ENCODE measurements at places on chromosomes 16 and 17.
A peak's percentile ranks its signal among the peaks of the same experiment; 100 is the strongest.

DNA sequence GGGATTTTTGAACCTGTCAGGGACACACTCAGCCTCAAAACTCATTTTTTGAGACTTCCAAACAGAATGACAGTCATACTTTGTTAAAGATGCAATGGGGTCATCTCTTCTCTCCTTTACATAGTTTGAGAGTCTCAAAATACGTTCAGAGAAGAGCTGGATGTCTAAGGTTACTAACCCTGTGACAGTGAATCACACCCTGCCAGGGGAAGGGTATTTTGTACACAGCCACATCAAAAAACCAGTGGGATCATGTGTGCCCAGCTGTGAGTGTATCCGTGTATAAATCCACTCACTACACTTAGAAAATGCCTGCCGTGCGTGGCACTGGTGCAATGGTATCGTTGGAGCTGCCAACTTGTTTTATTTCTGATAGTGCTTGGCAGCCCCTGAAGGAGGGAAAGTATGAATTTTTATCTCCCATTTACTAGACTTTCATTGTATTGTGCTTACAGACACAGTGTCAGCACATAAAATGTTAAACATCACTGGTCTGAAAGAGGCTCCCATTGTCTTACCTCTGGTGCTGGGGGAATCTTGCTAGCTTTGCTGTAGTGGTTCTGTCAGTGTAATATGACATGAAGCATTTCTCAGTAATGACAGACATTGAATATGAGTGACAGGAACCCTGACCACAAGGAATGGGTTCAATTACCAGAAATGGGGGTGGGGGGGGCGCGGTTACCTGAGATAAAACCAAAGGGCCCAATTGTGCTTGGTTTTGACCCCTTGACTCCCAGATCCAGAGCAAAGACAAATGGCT, 256.3 kb downstream of the FTO start:
- no peak for DNase-seq

DNA sequence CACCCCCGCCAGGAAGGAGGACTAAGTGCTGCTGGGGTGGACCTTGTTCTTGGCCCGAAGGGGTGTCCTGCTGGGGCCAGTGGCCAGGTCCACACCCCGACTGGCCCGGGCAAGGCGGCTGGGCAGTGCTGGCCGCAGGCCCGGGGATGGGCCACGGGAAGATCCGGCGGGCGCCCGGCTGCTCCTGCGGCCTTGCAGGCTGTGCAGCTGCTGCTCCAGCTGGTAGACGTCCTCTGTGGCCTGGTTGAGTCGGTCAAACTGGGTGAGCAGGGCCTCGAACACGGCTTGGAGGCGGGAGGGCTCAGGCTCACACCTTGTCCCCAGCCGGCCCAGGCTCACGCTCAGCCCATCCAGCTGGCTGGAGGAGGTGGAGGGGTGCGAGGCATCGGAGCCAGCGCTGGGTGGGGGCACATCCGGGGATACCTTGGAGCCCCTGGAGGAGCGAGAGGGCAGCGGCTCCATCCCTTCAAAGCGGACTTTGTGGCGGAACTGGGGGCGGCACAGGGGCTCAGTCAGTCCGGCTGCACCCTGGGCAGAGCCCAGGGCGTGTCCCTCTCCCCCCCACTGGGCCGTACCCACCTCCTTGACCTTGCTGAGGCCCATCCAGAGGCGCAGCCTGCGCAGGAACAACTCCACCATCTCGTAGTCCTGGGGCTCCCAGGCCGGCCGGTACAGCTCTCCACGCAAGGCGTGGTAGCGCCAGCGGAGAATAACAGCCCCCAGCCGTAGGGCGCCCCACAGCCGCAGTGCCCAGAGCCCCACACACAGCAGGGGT, 42.1 kb downstream of the TSC2 start:
- no peak for DNase-seq

DNA sequence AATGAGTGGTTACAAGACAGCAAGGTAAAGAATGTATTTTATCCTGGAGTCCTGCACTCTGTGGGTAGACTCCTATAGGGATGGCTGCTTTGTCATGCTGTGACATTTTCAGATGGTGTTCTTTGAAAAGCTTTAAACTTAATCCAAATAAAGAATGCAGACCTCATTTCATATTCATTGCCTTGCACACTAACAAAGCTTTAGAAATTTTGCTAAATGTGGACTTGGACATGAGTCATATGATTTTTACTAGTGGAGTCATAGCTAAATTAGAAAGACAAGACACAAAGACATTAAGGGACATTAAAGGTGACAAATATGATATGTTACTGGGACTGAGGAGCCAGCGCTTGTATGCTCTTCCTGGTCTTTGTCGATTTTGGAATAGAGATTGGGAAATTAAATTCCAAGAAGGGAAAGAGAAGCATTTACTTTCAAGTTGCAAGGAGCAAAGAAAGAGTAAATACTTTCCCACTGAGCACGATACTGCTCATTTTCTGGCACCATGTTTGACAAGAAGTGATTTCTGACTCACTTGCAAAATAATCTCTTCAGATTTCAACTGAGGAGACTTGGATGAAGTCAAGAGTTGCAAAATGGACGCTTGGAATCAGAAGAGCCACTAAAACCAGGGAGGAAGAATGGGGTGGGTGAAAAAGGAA, 152.9 kb upstream of the MYOCD start:
- no peak for DNase-seq

DNA sequence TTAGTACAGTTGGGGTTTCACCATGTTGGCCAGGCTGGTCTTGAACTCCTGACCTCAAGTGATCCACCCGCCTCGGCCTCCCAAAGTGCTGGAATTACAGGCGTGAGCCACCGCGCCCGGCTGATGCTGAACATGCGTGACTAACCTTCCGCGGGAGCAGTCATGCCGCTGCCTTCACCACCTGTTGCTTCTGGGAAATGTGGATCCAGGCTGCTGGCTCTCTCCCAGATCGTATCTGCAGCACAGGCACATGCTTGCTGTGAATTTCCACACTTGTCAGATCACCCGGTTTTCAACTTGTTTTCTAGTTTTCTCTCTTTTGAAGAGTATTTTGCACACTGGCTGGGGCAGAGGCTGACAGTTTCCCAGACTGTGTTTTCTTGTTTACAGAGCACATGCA, 97.9 kb downstream of the ADCY9 start:
- no peak for DNase-seq

DNA sequence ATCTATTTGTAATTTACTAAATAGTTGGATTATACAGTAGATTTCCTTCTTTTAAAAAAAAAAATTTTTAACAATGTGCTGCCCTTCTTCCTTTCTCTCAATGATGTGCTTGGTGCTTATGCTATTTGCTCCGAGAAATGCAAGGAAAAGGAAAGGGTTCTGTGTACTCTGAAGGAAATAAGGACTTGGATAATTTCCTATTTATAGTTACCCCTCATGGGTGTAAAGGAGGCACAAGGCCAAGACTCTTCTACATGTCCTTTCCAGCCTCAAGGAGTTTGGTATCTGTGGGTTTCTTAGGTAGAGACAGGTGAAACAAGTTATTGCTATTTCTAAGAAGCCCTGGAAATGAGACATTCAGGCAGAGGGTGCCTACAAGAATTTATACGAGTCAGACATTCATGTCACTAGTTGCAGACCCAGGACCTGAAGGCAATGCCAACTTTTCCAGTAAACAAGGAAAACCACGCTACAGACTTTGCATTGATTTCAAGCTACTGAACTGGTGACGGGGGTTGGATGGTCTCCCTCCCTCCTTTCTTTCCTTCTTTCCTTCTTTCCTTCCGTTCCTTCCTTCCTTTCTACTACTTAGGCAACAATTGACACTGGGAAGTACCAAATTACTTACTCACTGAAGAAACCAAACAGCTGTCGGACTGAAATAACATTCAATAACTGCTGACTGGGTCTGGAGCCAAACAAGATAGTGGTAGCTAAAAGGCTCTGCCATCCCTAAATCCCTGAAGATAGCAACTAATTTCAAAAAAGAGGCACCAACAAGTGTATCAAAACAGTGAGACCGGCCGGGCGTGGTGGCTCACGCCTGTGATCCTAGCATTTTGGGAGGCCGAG, 33.8 kb upstream of the GHDC start:
- no peak for DNase-seq

GRCh38 chr16:70683146-70683944, 2.5 kb downstream of the MTSS2 start:
- DNase-seq, result no peak

GRCh38 chr16:67673712-67674580, 7.3 kb downstream of the C16orf86 start:
- DNase-seq, result no peak

GRCh38 chr17:14622615-14623101, 321.8 kb downstream of the HS3ST3B1 start:
- DNase-seq, result no peak

DNA sequence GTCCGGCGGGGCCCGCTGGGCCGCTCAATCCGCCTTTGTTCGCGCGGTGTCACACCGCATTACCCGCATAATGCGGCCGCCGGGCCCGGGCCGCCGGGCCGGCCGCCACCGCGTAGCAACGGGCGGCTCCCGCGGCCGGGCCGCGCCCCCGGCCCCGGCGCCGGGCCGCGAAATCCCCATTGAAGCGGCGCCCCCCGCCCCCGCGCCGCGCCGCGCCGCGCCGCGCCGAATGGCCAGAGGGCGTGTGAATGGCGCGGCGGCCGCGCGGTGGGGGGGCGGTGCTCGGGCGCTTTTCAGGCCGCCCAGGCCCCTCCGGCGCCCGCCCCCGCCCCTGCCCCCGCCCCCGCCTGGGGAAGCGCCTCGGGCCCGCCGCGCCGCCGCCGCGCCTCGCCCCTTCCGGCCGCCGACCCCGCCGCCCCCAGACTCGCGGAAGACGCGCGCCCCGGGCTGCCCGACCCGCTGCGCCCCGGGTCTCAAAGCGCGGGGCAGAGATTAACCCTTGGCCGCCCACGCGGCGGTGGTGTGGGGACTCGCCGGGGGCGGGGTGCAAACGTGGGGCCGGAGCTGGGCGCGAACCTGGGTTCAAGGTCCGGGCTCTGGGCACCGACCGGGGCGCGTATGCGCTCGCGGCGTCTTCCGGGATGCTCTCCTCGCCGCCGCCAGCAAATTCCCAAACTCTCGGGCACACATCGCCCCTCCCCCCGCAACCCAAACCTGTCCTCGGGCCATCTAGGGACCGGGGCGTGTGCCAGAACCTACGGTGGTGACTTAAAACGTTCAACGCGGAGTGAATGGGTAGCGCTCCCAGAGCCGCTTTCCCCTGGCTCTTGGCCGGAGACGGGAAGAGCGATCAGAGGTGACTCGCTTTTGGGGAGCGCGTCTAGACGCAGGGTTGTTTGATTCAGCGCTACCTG, 46.7 kb downstream of the WNT3 start:
- no peak for DNase-seq

DNA sequence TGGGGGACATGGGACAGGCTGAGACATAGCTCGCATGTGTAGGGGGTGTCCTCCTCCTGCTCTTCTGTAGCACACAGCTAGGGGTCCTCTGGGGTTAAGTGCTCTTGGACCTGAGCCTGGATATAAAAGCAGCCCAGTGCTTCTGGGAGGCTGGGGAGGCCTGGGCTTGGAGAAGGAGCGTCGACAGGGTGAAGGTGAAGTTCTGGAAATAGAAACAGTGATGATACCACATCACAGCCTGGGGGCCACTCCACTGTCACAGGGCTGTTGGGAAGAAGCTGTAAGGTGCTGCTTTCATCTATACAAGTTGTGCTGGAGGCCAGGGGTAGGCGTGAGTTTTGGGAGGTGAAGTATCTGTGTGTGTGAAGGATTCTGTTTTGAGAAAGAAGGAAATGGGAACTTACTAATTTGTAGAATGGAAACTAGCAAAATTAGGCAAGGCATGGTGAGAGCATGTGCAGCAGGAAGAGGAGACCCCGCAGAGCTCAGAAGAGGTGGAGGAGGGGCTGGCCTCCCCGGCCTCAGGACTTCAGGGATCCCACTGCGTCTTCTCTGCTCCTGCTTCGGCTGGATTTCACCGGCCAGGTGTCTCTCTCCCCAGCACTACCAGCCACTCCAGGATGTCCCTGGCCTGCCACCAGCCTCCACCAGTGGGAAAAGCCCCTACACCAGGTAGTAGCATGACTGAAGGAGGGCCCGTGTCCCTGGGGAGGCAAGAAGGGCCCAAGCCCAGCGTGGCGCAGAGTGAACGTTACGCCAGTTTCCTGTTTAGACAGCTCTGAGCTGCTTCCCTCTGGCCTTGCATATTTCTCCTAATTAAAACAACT, 19.4 kb downstream of the PLCG2 start:
- no peak for DNase-seq

DNA sequence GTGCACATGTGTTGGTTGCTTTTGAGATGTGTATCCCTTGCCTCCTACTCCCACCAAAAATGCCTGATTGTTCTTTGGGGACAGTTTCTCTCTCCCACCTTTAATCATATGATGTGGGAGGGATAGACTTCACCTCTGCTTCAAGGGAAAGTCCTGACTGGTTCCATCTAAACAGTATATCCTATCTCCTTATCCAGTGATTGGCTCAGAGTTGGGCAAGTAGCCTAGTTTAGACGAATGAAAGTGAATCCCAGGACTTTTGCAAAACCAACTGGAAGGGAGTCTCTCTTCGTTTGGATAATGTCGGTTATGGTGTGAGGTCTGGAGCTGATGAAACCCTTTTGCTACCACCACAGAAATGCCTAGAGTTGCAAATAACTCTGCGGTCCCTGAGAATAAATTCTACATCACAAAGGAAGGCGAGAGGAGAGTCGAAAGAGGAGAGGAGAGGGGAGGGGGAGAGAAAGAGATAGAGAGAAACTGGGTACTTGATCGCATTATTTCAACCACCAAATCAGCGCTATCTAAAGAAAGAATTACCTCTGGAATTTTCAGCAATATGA, 77.1 kb upstream of the SALL1 start:
- no peak for DNase-seq

GRCh38 chr17:74599448-74599939, 7.4 kb upstream of the CD300LD start:
- DNase-seq, result no peak

DNA sequence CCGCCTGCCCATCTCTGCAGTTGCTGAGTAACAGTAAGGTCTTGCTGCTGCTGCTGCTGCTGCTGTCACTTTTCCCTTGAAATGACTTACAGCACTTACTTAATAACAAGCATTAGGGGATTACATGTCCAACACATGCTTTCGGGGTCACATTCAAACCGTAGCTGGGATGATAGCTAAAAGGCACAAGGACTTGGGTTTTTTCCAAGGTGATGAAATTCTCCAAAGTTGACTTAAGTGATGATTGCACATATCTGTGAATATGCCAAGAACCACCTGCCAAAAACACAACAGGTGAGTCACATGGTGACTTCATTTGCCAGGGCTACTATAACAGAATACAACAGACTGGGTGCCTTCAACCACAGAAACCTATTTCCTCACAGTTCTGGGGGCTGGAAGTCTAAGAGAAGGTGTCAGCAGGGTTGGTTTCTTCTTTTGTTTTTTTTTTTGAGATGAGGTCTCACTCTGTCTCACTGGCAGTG, 121.9 kb upstream of the TNRC6C start:
- peak; percentile 18 for DNase-seq

GRCh38 chr17:40542558-40543411, 22.5 kb downstream of the CCR7 start:
- DNase-seq, result peak; percentile 32

GRCh38 chr16:54145881-54146280, 140.7 kb downstream of the IRX3 start:
- no peak for DNase-seq

DNA sequence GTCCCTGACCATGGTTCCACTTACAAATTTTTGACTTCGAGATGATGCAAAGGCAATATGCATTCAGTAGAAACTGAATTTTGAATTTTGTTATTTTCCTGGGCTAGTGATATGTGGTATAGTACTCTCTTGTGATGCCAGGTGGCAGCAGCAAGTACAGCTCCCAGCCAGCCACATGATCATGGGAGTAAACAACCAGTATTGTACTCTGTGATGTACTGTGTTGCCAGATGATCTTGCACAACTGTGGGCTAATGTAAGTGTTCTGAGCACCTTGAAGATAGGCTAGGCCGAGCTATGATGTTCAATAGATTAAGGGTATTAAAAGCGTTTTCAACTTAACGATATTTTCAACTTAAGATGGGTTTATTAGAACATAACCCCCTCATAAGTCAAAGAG, 250.8 kb downstream of the STX8 start:
- no peak for DNase-seq
